ENCODE measurements at places on chromosomes 1 and 21.

DNA sequence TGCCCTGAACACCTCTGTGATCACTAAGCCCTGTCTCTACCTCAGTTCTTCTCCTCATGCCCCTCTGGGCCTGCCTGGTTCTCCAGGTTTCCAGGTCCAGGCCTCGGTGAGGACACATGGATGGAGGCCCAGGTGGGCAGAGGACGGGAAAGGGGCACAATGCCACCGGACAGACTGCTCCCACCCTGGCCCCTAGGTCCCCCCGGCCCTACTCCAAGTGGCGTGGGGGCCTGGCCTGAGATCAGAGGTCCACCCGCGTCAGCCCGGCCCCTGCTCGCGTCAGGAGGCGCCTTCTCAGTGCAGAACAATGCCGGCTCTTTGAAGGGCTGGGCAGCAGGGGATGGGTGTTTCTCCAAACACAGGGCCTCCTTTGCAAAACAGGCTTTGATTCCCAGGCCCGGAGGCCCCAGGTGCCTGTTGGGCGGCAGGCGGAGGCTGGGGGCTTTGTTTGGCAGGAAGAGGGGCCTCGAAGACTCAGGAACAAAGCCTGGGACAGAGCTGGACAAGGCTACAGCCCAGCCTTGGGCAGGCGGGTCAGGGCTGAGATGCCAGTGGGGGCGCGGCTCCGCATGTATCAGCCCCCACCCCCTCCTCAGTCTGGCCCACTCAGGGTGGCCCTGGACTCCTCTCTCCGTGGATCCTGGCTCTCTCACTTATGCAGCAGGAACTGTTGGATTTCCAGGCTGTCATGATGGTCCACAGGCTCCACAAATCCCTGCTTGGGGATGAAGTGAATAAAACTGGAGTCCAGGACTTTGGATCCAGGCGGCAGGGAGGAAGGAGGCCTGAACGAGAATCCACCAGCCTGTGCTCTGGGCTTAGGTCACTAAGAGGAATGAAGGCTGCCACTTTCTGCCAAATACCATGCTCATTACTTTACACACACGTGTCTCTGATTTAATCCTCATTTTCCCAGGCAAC, 77.4 kb upstream of the SLC2A1 start:
- DNase-seq: no peak

DNA sequence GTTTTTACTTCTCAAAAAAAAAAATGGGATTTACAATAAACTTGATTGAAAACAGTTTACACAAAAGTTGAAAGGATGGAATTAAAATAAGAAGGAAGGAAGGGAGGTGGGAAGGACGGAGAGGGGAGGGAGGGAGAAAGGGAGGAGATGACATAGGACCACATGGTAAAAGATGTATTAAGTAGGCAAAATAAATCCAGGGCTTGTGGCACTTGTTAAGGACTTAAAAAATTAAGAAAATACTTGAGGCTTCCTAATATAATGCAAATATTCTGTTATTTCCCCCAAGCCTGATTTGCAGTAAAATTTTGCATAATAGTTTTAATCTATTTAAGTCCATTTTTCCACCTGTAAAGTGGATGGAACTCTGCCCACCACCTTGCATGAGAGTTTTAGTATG, 27.5 kb downstream of the SLC30A10 start:
- no peak for DNase-seq

DNA sequence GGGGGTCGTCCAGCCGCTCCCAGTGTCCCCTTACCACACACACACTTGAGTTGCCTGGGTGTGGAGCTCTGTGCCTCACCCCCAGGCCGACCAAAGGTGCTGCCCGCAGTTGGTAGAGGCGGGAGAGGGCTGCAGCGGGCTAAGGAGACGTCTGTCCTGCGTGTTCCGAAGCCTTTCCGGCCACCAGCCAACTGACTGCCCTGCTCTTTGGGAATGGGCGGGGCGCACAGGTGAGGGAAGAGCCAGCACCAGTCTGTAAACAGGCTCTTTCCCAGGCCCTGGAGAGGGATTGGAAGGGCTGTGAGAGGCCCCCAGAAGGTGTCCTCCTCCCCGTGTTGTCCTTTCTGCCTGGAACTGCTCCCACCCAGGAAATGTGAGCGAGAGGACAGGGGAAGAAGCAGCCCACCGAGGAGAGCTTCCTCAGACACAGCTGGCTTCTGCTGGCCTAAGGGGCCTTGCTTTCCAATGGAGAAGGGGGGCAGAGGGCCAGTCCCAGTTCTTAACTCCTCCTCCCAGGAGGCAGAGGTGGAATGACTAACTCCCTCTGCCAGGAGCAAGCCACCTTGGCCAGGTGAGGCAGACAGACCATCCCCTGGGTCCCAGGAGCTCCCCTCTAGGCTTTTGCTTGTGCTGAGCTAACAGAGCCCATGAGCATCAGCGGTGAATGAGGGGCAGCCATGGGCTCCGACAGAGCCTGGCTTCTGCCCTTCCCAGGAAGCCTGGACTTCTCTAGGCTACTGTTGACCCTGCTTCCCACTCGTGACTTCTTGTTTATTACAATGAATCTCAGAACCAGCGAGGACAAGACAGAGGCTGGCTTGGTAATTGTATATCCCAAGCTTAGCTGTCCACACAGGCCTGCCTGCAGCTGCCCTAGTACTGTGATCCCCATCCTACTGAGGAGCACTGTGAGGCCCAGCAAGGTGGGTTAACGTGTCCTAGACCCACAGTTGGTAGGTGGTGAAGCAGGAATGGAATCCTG, 158.1 kb upstream of the COA6 start:
- DNase-seq: peak; percentile 60

- DNase-seq: no peak
Measured at GRCh38 chr1:31627301-31627929, 9.9 kb downstream of the HCRTR1 start.

DNA sequence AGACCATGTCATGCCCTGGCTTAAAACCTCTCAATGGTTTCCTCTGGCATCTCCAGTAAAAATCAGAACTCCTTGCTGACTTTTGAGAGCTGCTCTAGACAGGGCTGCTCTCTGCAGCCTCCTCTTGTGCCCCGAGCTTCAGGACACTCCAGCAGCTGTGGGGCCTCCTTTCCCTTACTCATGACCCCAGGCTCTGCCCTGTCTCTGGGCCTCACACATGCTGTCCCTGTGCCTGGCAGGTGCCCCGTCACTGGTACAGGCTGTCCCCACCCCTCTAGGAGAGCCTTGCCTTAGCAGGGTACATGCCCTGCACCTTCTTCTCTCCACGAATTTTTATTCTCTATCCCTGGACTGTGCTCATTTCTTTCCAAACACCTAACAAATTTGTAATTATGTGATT, 43.2 kb downstream of the HIVEP3 start:
- DNase-seq: no peak

- DNase-seq: peak; percentile 66
Measured at GRCh38 chr1:102858695-102859094, 249.6 kb downstream of the COL11A1 start.

DNA sequence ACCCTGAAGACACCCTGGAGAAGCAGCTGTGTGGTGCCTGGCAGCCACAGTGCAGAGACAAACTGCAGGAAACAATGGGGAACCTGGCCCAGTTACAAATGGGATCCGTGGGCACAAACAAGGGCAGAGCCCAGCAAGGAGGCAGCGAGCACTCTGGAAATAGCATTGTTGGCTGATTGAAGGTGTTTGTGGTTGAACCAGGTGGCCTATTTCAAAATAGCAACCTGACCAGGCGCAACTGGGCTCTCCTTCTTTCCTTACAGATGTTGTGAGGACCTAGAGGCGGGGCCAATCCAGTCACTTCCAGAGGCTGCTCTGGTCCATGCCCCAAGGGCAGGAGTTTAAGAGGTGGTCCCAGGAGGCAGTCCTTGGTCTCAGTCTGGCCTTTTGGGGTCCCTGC, 21.7 kb upstream of the ZBTB21 start:
- no peak for DNase-seq

DNA sequence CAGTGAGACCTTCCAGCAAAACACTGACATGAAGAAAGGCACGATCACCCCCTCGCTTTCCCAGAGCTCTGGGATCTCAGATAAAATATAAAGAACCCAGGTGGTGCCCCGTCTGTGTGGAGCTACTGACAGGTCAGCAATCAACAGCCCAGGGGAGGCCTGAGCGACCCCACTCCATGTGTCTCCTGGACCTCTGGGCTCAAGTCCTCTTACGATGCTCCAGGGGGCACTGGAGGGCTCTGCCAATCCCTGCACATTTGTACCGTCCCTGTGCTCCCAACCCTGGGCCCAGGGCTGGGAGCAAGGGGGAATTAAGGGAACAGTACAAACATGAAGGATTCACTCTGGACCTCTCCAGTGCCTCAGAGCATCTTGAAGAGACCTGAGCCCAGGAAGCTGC, 12.5 kb downstream of the S100A7A start:
- DNase-seq: peak; percentile 25

GRCh38 chr1:91404151-91405012, at the start of gene HFM1:
Gene HFM1 (minus strand): TSS chr1:91404837. CDS start chr1:91401082, 3,755 bp downstream.
- DNase-seq: peak; percentile 94

GRCh38 chr1:220879509-220880361, 492 bp downstream of the HLX start:
- DNase-seq: peak; percentile 71

GRCh38 chr21:28959367-28960099, 33.1 kb downstream of the LTN1 start:
- no peak for DNase-seq

GRCh38 chr1:116139592-116140134, 28.5 kb downstream of the MAB21L3 start:
- no peak for DNase-seq

- DNase-seq: peak; percentile 47
Measured at GRCh38 chr21:37862536-37862935, 53.7 kb downstream of the KCNJ6 start.
